ENCODE measurements at places on chromosomes 16 and 17.
A peak's percentile ranks its signal among the peaks of the same experiment; 100 is the strongest.

DNA sequence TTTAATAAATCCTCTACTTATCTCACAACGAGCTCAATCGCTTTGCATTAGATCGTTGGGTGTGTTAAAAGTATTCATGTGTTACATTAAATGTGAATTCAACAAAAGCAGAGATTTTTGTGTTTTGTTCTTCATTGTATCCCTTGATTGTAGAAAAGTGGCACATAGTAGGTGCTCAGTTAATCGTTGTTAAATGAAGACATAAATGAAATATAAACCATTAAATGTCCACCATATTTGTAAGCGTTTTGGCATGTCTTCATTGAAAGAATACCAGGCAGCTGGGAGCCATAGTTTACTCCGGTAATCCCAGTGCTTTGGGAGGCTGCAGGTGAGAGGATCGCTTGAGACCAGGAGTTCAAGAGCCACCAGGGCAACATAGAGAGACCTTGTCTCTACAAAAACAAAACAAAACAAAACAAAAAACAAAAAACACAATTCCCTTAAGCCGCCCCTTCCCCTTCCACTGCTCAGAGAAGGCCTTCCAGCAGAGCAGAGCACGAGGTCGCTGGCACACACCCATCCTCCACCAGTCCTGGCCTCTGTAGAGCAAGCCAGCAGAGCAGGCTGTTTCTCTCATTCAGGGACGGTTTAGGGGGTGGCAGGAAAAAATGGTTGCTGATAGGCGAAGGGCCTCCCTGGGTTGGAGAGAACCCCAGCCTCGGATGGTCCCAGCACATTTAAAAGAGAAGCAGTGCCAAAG lies 673 bp upstream of the CHD9 start:
- peak; percentile 50 for DNase-seq

GRCh38 chr16:65068151-65068740 lies 53.6 kb downstream of the CDH11 start:
- peak; percentile 41 for DNase-seq

DNA sequence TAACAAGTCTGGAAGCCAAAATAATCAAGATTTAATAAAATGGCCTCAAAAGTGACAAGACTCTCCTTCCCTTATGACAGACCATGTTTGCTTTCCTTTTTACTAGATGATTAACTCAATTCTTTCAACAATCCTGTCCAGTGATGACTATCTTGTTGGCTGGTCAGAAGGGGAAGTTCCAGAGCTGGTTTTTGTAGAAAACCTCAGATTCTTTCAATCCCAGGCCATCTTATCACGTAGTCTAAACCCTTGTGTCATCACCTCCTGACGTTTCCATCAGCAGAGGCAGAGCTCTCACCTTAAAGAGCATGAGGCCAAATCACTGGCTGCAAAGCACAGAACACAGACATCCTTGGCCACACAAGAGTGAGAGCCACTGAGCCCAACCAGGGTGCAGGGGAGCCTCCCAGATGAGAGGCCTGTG lies 125.3 kb downstream of the ANKRD11 start:
- no peak for DNase-seq

DNA sequence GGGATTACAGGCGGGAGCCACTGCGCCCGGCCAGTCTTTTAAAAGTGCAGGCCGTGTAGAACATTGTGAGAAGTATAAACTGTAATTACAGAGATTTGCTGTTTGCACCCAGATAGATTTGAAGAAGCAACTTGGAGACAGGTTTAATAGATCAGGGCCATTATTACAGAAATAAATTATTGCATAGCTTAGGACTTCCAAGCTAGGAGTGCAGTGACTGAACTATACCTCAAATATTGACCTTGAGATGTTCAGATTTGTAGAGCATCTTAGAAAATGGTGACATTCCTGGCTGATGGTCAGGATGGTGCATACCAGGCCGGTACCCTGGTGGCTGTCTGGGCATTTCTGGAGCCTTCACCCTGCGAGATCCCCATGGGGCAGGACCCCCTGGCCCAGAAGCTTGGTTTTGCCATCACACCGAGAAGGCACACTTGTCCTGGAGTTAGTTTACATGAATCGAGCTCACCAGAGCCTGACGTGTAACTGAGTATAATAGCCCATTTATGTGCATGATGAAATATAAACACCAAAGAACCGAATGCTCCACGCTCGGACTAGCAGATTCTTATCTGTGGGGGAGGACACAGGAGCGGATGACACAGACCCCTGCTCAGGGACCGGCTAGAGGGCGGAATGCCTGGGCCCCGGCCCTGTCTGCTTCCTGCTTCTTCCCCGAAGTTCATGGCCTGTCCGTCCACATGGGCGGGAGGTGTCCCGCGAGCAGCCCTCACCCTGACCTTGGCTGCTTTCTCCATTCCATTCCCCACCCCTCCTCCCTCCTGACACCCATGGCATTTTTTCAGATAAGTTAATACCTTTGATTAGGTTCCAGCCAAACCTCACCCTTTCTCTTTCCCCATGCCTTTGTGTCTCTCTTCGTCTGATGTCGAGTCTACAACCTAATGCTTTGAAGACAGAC lies 32.1 kb downstream of the CCDC40 start:
- peak; percentile 27 for DNase-seq

GRCh38 chr16:72673118-72673517 lies 374.8 kb downstream of the ZFHX3 start:
- DNase-seq = no peak

DNA sequence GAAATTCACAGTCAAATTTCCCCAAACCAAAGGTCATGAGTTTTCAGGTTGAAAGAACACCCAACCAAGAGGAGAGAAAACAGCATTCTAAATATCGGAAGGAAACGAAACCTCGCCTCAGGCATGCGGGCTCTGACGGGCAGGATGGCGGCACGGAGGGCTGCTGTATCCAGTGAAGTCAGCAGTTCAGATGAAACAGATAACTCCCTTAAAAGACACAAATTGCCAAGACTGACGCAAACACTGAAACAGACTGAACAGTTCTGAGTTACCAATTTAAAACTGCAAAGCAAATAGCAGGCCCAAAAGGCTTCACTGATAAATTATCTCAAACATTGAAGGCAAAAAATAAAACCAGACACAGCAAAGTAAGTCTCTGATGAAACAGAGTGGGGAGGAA lies 20.6 kb upstream of the CDH15 start:
- DNase-seq = no peak

DNA sequence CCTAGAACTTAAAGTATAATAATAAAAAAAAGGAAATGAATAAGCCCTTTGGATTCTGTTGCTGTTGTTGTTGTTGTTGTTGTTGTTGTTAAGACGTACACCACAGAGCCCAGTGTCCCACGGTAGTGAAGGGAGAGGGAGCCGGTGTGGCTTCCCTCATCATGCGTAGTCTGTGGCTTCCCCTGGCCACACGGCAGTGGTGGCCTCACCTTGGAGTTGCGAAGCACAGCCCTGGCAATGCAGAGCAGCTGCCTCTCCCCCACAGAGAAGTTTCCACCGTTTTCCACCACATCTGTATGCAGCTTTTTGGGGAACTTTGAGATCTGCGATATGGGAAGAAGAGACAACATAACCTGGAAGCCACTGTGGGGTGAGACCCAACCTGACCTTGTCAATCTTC lies 14.1 kb upstream of the ABCC12 start:
- no peak for DNase-seq
